Activated CD4-positive, alpha-beta memory T cell treated with anti-CD3 and anti-CD28 coated beads, Interleukin-2, amount 10 ng/mL, durations not matched to agents 7 days and 5 days (primary cell): ENCODE measurements at places on chromosomes 3 and 15.
A peak's percentile ranks its signal among the peaks of the same experiment; 100 is the strongest.

- no peak for DNase-seq
Observed at GRCh38 chr3:197567904-197568681, 12.3 kb upstream of the BDH1 start.

DNA sequence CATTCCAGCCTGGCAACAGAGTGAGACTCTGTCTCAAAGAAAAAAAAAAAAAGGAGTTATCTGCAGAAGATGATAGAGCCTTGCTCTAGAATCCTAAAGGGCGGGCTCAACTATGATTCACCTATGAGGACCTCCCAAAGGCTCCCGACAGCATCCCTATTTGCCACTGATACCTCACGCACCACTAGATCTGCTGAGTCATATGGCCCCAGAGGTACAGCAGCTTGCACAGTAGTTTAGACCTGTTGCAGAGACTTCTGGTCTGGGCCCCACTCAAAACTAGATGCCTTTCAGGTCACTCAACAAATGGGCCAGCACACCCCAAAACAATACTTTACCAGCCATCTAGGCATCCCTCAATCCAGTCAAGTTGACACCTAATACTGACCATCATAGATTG, 38.1 kb upstream of the PTX3 start:
- no peak for DNase-seq

DNA sequence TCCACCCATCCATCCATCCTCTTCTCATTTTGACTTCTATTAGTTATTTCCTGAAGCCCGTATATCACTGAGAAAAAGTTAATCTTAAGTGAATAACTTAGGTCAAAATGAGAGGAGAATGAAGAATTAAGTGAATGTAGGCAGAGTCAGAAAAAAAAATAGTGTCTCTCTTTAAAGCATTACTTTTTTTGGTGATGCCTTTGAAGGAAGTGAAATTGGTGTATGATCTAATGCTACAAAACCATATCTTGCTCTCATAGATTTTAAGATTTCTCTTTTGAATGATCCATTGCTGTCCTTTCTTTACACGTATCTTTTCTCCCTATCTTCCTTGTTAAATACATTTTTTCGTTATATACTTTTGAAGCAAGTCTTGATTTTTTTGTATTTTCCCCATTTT, 23.4 kb downstream of the FNDC3B start:
- DNase-seq = no peak

DNA sequence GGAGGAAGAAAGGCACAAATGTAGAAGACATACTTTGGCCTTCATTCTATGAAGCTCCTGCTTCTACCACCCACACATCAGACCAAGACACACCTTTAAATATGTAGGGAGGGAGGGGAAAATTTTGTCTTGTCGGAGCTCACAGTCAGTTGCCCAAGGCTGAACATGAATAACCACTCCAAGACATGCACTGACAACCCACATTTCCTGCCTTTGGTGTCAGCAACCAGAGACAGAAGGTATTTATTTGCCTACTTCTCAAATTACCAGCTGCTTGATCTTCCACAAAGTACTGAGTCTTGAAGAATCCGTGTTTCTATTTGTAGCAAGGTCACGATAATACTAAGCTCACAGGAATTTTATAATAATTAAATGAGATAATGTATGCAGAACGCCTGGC, 169.7 kb downstream of the KCNMB2 start:
- no peak for DNase-seq

DNA sequence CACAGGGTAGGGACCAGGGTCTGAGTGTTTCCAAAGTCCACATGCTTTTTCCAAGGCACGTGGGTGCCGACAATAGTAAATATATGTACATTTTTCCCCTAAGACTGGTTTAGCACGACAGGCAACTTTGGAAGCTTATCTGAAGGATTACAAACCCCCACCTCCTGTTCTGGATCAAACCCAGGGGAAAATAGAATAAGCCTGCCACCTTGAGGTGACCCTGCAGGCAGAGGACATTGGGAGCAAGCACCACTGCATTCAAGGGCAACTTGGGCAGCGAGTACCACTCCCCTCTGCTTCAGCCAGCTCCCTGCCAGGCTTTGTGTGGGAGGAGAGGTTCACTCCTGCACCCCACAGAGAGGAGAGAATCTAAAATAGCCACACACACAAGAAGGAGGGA, 44.8 kb downstream of the KBTBD12 start:
- DNase-seq = no peak

GRCh38 chr3:122295266-122296062, 29.6 kb upstream of the CSTA start:
- no peak for DNase-seq

DNA sequence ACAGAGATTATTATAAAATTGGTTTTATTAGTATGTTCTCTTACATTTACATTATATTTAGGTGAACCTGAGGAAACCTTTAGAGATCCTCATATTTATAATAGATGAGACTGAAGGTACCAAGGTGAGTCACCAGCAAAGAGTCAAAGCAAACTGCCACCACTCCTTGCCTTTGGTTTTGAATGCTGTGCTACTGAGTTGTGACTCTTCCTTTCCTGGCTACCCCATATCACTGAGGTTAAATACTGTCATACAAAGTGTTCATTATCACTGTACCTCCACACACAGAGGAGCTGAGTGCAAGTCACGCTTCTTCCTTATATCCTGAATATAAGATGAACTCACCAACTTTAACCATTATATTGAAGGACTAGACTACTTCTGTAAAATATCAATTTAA, 168.2 kb downstream of the CBLB start:
- DNase-seq = no peak

GRCh38 chr3:194137008-194137505, 1.1 kb downstream of the HES1 start:
- DNase-seq = peak; percentile 55

- no peak for DNase-seq
Observed at GRCh38 chr3:187340578-187340977, 27.6 kb upstream of the RTP4 start.

- no peak for DNase-seq
Observed at GRCh38 chr15:90058775-90059174, 43.5 kb downstream of the IDH2 start.

DNA sequence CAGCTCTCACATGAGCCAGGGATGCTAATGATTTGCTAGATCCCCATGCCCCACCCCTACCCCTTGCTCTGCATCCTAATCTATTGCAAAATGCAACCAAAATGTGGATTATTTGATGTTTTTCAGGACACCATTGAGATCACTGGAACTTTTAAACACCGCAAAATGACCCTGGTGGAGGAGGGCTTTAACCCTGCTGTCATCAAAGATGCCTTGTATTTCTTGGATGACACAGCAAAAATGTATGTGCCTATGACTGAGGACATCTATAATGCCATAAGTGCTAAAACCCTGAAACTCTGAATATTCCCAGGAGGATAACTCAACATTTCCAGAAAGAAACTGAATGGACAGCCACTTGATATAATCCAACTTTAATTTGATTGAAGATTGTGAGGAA, 29.7 kb downstream of the HDC start:
- no peak for DNase-seq

GRCh38 chr3:125115640-125116039, 59.8 kb upstream of the HEG1 start:
- no peak for DNase-seq

DNA sequence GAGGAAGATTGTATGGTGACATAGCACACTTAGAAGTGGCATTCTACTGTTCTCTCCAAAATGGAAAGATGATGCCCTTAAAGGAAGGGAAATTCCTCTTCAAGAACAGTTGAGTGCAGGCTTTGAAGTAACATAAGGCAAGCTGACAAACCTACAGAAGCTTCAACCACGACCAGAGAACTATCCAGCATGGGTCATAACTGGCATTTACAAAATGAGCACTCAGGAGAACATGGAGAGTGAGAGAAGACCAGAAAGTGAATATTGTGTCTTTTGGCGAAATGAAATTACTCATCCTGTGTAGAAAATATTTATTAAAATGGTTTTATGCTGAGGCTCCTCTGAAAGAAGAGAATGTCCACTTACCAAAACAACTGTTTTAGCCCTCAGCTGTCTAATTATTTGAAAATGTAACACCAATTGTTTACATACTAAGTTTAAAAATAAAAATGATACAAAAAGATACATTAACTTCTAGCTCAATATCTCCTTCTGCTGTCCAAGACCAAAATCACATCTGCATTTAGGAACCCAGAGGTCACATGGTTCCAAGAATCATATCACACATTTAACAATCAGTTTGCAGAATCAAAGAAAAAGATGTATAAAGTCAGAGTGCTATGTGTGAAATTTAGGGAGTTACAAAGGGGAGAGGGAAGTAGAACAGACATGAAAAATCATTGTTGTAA, 216.9 kb downstream of the ATP8B4 start:
- DNase-seq = no peak

DNA sequence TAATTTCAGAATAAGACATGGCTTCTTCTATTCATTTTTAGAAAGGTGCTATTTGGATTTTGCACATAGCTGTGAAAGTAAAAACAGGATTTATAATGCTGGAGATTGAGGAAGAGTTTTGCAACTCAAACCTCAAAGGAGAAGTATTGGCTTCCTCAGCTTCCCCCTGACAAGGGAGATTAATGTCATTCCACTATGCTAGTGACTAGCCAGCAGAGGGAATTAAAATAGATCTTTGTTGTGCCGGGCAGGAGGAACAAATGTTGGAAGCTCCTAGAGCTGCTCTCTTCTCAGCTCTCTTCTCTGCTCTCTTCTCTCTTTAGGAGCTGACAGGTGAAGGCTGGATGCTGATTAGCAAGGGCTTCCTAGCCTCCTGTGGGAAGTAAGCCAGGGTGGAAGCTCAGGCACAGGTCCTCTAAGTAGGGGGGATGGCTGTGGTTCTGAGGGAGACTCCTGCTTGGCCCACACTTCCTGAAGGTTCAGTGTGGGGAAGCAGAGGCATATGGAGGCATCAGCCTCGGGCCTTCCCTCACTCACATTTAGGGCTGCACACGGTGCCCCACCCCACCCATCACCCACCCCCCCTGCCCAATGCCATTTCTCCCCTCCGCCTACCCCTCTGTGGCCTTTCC, 29.6 kb downstream of the CX3CR1 start:
- no peak for DNase-seq

- no peak for DNase-seq
Observed at GRCh38 chr3:62373215-62373614, at the start of gene FEZF2. TSS of gene FEZF2 (minus strand) at chr3:62373550. CDS start at chr3:62372868, 682 bp downstream.

GRCh38 chr3:43062564-43063040, 43.3 kb downstream of the POMGNT2 start:
- no peak for DNase-seq

DNA sequence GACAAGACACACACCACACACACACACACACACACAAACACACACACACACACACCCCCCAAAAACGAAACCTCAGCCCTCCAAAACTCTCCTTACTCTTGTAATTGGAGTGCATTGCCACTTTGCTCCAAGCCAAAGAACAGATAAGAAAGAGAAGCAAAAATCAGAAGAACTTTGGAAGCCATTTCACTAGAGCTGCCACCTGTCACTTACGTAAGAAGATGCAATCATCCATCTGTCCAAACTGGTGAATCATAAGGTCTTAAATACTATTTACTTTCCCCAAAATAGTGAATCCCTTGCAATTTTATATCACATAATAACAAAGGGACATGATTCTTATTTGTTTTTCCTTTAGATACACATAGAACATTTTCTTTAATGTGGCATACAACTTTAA, 285.4 kb downstream of the ZBTB20 start:
- no peak for DNase-seq

DNA sequence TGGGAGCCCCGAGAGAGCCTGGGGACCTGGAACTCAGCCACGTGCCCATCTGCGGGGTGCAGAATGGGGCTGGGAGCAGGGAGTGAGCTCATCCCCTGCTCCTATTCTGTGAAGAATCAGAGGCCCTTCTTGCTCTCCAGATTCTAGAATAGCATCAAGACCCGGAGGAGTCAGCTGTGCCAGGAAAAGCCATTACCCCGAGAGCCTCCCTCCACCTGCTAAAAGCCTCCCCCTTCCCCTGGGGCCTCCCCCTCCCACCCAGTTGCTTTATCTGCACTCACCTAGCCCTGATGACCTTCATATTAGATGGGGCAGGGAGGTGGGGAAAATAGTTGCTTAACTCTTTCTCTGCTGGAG, 23.1 kb downstream of the CCDC33 start:
- DNase-seq = no peak

- DNase-seq = no peak
Observed at GRCh38 chr3:184258926-184259325, 2.4 kb downstream of the CAMK2N2 start.

GRCh38 chr3:136473716-136474326, 223.7 kb downstream of the PCCB start:
- DNase-seq = no peak

DNA sequence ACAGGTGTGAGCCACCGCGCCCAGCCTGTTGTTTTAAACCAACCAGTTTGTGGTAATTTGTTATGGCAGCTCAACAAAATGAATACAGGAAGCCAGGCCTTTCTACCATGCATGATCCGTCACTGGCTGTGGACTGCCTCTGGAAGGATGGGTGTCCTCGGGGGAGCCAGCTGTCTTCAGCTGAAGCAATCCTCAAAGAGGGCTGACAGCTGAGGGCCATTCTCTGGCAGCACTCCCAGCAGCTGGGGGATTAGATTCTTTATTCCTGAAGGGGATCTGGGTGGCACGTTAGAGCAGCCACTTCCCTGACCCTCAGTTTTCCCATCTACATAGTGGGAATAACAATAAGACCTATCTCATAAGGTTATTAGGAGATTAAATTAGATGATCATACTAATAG, 24.4 kb downstream of the POLR2M start:
- DNase-seq = no peak

GRCh38 chr3:98681486-98681885, 81.7 kb upstream of the ST3GAL6 start:
- no peak for DNase-seq

DNA sequence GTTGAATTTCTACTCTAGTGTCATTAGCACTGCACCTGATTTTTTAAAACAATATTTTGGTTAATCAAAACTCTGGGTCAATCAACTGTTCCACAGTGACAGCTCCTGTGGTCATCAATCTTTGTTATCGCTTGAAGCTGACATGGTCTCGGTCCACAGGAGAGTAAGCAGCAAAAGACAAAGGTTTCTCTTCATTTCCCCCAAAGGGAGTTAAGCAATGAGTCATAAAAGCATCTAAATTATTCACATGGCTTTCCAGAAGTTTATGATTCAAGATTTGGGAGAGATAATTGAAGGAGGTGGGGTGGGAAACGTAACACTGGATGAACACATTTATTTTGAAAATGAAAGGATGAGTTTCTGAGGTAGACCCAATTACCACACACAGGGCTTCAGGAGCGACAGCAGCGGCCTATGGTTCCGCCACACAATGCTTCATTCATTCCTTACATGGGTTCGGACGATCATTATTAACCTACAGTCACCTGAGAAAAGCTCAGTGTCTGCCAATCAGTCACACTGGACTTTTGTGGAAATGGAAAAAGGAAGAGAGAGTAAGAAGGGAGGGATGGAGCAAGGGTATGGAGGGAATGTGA, 505.1 kb downstream of the FHIT start:
- no peak for DNase-seq

DNA sequence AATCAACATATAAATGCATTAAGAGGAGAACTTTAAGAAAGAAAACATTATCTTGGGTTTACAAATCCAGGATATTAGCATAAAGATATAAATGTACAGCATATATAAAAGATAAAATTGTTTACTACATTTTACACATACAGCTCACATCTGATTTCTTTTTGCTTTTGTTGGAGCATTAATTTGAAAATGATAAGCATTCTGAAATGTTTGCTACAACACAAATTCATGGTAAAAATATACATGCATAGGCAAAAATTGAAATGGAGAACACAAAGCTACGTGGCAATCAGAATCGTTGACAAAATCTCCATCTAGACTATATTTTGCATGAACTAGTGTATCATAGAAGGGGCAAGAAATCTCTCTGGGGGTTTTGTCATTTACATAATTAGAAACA, 159.1 kb downstream of the TIGIT start:
- DNase-seq = no peak

- no peak for DNase-seq
Observed at GRCh38 chr3:118527514-118528044, 507.1 kb downstream of the IGSF11 start.
